Stimulated activated CD8-positive, alpha-beta memory T cell treated with anti-CD3 and anti-CD28 coated beads, Interleukin-15, amount 100 ng/mL, for 4 hours (primary cell): ENCODE measurements at places on chromosomes 13 and 19.

DNA sequence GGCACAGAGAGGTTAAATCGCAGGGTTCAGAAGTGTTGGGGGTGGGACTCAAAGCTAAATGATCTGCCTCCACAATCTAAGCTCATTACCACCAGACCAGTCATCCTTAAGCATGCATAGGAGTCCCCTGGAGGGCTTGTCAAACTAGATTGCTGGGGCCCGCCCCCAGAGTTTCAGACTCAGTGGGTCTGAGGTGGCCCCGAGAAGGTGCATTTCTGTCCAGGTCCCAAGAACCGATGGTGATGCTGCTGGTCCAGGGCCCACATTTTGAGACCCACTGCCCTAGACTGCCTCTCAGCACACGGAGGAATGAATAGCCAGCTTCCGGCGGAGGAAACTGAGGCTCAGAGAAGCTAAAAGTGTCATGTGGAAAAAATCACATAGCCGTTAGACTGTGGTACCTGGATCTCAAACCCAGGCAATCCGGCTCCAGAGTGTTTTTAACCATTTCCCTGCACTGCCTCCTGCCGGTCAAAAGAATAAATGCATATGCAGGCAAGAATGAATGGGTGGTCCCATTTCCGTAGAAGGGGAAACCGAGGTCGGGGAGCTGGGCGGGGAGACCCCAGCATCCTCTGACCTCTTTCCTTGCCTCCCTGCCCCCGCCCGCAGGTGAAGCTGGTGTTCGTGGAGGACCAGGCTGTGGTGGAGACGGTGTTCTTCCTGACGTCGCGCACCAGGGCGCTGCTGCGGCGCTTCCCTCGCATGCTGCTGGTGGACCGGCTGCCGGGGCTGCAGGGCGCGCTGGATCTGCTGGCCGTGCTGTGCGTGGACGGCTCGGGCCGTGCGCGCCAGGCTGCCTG lies 23.8 kb downstream of the ZSWIM9 start:
- DNase-seq, result no peak

DNA sequence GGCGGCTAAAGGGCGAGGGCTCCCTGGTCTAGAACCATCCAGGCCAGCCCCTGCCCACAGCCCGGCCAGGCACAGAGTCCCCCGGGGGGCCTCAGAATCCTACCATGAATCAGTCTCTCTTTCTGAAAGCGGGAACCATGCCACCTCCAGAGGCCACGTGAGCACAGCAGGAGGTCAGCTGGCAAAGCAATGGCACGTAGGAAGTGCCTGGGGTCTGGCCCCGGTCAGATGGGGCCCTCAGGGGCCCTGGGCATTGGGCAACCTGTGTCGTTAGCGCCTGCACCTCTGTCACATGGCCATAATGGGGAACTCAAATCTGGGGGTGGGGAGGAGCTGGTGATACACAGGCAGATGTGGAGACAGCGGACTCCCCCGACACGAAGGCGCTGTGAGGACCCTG lies 8.8 kb downstream of the MFSD12 start:
- no peak for DNase-seq

GRCh38 chr19:43148233-43148632 lies 38.1 kb downstream of the PSG5 start:
- DNase-seq, result no peak

DNA sequence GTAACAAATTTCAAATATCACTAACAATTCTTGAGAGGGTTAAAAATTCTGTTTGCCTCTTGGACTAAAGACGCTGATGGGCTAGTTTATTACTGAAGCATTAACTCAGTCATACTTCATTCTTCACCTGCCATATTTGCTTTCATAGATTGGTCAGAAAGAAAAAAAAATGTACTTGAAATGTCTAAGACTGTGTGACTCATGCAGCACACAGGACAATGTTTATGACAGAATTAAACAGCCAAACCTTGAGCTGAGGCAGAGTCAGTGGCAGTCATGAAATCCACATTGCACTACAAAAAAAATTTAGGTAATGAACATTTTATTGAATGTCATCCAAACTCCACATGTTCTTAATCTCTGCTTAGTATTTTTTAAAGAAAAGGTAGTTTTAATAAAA lies 135.6 kb downstream of the PRR20E start:
- no peak for DNase-seq
